ENCODE measurements at places on chromosomes 13 and 19.

DNA sequence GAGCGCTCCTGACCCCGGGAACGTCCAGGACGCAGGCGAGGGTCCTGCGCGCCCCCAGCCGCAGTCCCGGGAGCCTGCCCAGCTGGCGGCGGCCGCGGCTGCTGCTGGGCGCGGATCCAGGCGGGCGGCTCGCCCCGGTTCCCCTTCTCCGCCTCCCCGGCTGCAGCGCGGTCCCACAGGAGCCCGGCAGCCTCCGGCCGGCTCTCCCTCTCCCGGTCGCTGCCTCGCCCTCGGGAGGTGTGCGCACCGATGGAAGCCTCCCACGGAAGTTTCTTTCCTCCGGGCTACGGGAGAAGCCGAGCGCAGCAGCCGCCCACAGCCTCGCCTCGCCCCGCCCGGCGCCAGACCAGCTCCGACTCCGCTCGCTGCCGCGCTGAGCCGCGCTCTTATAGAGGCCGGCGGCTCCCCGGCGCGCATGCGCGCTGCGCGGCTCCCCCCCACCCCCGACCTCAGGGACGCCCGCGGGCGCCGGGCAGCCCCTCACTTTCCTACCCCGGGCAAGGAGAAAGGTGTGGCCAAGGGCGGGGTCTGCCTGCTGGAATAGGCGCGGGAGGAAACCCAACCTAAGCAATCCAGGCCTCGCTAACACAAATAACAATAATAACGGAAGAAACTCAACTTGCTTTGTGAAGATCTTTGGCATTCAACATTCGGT lies at the start of gene SHISA2:
SHISA2 (minus strand) TSS at position 360 of the 655 bp plus-strand sequence. CDS start 1,041 bp downstream, outside the sequence.
- peak; percentile 22 for DNase-seq

- no peak for DNase-seq
Measured at GRCh38 chr19:3671680-3672574, 28.3 kb downstream of the PIP5K1C start.

- DNase-seq = no peak
Measured at GRCh38 chr13:36183901-36184300, 30.5 kb downstream of the SOHLH2 start.

DNA sequence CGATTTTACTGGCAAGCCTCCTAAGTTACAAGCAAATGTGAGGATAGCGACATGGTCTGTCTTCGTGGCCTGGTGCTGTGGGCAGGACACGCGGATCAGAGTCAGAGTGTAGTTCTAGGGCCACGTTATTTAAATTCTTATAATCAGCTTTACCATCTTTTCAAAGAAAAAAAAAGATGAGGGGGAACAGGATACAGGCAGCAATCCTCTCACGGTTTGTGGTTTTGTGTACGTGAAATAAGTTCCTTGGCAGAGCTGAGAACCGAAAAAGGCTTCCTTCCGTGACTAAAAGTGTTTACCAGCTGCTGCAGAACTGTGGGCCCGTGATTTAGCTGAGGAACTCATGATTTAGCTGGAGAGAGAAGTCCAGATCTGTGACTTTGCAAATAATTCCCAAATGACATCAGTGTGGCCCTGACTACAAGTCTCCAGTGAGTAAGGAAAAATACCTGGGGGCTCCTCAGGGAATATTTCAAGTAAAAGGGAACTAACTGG lies 27.2 kb downstream of the RCBTB2 start:
- DNase-seq = peak; percentile 46

GRCh38 chr19:50873056-50873455 lies at the start of gene KLK2:
Gene KLK2, plus strand, starts transcription at chr19:50873439. Its CDS starts 35 bp downstream, at chr19:50873474.
- no peak for DNase-seq

DNA sequence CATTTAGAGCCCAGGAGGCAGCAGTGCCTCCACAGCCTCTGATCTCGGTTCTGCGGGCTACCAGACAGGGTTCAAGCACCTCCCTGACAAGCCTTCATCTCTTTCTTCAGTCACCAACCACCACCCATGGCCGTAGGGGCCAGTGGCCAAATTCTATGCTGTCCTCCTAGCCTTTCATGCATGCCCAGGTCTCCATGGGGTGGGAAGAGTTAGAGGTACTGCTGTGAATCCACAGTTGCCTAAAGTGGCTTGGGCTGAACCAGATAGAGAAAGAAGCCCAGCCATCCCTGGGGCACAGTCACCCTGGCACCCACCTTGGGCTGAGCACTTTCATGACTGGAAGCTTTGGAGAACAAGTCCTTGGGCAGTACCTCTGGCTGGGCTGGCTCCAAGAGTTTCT lies 97.4 kb downstream of the ZDHHC20 start:
- no peak for DNase-seq

Data from HL-60 (cell line).